ENCODE measurements at places on chromosomes 4 and X.
A peak's percentile ranks its signal among the peaks of the same experiment; 100 is the strongest.

- no peak for DNase-seq
Observed at GRCh38 chrX:80876877-80877276, 67.2 kb upstream of the BRWD3 start.

GRCh38 chrX:117510453-117510852, 606.2 kb downstream of the KLHL13 start:
- DNase-seq = no peak

DNA sequence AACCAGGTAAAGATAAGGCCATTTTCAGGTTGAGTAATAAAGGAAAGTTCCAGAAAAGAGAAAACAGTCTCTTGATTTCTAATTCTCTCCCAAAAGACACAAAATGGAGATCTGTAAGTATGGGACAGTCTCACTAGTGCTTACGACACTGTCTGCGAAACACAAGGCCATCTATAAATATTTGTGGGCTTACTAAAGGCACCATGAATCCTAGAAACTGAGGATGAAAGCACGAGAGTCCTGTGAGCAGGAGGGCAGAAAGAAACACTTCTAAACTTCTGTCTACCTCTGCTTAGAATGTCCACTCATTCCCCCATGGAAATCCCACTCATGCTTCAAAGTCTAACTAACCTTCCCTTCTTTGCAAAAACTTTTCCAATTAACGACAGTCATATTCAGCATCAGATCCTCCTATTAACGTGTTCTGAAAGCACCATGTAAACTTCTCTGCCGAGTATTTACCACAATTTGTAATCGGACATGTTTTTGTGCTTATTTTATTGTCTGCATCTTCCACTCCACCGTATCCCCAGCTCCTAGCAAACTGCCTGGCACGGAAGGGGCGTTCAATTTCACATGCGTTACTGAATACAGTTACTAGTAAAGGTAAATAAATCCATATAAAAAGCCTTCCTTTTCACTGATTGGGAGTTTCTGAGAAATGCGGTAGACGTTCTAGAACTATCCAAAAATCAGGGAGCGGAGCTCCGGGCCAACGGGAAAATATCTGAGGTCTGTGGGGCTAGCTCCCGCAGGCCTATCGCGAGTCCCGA, 665 bp downstream of the PSMD10 start:
- no peak for DNase-seq

DNA sequence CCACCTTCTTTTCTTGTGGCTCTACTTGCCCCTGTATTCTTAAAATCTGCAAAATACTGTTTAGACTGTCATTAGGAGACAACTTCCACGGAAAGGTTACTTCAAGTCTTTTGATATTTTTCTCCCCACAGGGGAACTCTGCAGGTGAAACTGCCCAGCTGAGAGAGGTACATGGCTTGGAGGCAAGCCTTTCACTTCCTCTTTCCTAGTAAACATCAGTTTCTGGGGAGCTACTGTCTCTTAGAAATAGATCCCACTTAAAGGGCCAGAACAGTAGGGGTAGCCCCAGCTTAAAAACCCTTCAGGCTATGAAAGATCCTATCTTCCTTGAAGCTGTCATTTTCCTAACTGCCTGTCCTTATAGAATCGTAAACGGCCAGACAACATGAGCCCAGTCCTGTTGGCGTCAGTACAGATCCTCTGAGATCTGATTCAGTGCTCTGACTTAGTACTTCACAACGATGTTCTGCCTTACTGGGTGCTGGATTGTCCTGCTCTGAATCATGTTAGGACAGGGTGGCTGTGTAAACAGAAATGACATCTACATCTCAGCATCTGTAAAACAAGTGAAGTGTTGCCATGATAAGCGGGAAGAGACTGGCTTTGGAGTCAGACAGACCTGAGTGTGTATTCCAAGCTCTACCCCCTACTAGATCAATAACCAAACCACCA, 102.1 kb downstream of the ITIH6 start:
- no peak for DNase-seq

GRCh38 chrX:65601530-65602220, 65.8 kb upstream of the MSN start:
- peak; percentile 43 for DNase-seq

DNA sequence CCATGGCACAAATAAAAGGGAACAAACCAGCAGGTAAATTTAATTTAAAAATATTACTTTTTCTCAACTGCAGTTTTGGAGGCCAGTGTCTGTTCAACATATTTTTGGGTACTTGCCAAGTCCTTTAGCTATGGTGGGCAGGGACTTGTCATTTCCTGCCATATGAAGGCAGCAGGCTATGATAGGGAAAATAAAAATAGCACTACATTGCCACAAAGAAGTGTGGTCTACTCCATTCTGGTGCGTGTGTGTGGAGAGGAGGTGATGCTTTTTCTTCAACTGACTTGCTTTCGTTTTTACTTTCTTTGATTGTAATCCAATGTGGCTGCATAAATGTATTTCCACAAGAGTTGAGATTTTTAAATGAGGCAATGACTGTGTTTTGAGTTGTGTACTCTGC, 17.2 kb downstream of the GPR174 start:
- peak; percentile 32 for DNase-seq

- no peak for DNase-seq
Observed at GRCh38 chr4:74682567-74683359, 111.6 kb downstream of the BTC start.

All from effector memory CD4-positive, alpha-beta T cell (primary cell).